ENCODE measurements at places on chromosomes 1 and 21.
A peak's percentile ranks its signal among the peaks of the same experiment; 100 is the strongest.

GRCh38 chr1:157137408-157138219, 581 bp downstream of the ETV3 start:
- no peak for DNase-seq

DNA sequence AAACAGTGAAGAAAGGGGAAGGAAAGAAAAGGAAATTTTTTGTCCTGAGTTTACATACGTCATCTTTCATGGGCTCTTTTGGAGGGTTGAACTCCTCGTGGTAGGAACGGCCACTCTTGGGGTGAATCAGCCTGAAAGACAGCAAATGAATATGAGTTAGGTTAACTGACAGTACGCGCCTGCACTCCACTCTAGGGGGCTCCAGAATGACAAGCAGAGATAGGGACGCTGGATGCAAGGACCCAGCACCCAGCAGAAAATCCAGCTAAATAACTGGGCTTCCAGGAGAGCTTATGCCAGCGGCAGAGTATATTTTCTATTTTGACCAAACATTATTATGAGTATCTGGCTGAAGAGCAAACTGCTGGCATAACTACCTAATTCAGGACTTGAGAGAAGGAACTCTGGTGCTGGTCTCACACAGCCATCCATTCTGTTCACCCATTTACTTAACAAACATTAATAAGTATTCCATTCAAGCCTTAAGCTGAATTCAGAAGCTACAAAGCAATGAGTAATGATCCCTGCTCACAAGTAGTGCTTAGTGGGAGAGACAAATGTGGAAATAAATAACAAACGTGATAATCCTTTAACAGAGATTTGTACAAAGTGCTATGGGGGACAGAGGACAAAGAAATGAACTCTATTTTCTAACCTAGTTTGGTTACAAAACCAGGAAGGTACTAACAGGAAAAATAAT, 22.1 kb downstream of the AK2 start:
- no peak for DNase-seq

DNA sequence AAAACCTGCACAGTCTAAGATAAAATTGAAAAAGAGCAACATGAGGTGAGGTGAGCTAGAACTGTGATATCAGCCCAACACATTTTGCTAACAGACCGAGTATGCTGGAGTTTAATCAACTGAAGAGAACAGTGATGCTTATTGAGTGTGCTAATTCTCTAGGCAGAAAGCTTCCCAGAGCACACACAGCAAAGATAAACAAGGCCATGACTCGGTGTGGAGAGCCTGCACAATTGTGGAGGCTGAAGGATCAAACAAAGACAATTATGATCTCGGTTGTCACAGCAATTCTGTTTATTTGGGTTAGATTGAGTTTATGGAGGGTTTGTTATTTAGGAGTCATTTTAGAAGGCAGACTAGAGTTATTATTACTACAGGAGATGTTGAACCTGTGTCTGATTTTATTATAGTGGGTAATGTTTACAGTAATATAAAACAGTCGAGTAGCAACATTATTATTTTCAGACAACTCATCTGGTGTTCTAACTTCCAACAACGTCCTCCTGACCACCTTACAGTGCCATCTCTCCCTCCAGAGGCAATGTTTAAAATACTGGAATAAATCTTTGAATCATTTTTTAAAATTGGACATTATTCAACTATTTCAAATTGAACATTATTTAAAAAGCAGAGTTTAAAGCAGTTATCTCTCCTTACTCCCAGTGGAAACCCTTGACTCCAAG, 40.2 kb downstream of the DPT start:
- DNase-seq, result no peak

- no peak for DNase-seq
Observed at GRCh38 chr1:180614730-180615129, 17.1 kb upstream of the XPR1 start.

DNA sequence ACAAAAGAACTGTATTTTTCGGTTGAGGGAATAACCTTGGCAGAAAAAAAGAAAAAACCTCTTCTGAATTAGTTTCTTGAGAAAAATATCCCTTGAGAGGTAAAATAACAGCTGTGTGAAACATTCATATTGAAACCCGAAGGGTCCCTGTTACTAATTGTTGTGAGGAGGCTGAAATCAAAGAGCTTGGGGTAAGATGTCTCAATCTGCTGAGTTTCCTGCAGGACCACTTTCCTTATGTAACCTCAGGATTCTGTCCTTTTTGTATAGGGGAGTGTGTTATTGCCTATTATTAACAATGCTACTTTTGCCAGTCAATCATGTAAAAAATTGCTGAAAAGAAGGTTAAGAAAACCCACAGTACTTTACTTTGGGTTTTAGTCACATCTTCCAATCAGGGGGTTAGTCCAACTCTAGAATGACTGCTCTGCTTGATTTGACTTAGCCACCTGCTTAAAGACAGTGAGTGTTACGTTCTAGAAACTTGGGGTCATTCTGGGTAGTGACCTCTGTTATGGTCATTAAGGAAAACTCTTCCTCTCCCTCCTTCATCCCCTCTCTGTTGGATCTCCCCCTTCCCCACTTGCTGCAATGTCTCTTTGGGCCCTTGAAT, 138.8 kb downstream of the GIPC2 start:
- no peak for DNase-seq

DNA sequence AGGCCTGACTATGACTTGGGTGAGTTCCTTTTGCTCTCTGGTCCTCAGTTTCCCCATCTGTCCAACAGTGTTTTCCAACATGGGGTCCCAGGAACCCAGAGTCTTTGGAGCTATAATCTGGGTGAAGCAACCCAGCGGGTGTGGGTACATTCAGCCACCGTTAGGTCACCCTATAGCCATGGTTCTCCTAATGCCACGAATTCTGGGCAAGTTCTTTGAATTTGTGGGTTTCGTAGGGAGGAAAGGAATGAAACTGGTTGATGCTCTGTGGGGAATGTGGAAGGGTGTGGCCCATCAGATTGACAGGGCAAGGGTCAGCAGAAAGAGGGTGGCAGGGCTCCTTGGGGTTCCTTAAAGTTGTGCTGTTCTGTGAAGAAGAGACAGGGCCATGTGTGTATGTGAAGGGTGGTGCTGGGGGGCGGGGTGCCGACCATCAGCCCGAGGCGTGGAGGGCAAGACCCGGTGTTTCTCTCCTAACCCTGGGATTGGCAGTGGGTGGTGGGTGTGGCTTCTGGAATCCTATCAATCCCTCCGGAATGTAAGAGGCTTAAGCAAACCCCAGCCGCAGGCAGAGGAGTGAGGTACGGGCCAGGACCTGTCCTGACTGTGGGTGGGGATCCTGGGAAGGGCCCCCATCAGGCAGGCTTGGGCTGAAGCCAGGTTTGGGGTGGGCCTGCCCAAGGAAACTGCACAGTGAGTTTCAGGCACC, 35.5 kb upstream of the ZNF362 start:
- no peak for DNase-seq

- no peak for DNase-seq
Observed at GRCh38 chr1:156741481-156741983, 644 bp upstream of the MRPL24 start.

DNA sequence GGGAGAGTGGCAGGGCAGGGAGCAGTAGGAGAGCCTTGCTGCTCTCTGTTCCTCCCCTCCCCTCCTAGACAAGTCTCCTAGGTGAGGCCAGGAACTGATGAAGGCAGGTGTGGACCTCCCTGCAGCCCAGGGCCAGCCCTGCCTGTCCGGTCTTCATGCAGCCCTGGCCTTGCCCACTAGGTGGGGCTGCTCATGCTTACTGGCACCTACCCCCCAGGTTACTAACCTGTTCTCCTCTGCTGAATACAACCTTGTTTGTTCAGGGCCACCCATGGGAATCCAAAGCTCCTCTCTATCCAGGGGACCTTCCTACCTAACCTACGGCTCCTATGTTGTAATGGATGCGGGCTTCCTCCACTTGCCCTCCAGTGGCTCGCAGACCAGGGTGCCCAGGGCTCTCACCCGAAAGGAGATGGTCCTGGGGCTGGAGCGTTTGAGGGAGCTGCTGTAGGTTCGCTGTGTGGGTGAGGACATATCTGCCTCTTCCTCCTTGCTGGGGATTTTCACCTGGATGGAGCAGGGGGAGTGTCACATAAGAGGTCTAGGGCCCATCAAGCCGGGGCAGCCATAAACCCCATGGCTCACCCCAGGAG, 7.9 kb upstream of the TNNT2 start:
- DNase-seq, result no peak

- DNase-seq, result peak; percentile 43
Observed at GRCh38 chr1:155013632-155014031, 11.0 kb downstream of the ZBTB7B start.

DNA sequence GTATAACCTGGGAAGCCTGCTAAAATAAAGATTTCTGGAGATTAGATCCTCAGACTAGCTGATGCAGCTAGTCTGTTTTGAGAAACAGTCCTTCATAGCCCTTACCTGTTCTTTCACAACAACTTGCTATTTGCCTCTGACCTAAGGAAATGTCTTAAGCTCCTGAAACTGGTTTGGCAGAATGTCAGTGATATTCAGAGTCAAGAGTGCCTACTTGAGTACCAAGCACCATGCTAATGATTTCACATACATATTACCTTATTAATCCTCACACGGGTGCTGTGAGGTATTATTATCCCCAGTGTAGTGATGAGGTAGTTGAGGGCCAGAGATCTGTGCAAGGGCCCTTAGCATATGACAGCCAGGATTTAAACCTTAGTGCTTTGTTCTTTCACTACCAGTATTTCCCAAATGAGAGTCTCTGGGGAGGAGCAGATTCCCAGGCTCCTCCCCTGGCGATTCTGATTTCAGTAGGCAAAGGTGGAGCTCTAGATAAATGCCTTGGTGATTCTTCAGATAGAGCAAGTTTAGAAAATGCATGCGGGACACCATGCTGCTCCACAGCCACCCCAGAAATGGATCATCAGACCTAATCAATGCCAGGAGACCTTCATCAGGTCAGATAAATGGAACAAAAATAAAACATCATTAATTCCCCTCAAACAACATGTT, 47.4 kb upstream of the WNT2B start:
- no peak for DNase-seq

GRCh38 chr1:229025576-229025975, 245.3 kb upstream of the RAB4A start:
- DNase-seq, result no peak

DNA sequence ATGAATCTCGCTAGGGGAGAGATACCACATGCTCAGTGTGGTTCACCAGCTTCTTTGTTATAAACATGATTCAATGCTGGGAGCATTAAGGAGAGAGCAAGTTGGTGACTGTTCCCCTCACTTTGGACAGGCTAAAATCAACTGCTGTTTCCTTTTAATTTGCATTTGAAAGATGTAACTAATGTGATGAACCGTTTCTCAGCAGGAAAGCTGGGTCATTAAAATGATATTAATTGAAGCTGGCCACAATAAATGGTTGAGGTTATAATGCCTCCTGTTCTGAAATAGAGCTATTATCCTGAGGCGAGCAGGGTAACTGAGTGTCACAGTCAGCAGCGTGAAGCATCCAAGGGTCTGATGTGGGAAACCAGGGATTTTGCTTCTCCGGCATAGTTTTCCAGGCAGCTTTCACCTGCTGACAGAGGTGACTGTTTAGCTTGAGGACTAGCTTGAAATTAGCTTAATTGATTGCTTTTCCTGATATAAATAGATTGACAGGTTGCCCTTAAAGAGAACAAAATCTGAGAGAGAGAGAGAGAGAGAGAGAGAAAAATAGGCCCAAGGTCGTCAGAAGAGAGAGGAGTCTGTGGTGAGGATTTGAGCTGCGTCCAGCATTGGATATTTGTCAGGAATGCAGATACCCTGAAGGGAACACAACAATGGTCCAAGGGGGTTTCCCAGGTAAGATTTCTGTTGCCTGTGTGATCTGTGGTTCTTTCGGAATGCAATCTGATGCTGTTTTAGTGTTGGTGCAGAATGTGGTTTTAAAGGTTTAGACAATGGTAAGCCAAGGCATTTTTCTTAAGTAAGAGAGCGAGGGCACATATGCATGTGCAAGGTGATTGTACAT, 209.7 kb downstream of the PATJ start:
- DNase-seq, result no peak

- DNase-seq, result no peak
Observed at GRCh38 chr1:45545019-45545493, 5.6 kb upstream of the AKR1A1 start.

GRCh38 chr1:210381934-210382333, 53.2 kb downstream of the HHAT start:
- no peak for DNase-seq

GRCh38 chr1:113103048-113103447, 30.1 kb downstream of the LRIG2 start:
- no peak for DNase-seq

DNA sequence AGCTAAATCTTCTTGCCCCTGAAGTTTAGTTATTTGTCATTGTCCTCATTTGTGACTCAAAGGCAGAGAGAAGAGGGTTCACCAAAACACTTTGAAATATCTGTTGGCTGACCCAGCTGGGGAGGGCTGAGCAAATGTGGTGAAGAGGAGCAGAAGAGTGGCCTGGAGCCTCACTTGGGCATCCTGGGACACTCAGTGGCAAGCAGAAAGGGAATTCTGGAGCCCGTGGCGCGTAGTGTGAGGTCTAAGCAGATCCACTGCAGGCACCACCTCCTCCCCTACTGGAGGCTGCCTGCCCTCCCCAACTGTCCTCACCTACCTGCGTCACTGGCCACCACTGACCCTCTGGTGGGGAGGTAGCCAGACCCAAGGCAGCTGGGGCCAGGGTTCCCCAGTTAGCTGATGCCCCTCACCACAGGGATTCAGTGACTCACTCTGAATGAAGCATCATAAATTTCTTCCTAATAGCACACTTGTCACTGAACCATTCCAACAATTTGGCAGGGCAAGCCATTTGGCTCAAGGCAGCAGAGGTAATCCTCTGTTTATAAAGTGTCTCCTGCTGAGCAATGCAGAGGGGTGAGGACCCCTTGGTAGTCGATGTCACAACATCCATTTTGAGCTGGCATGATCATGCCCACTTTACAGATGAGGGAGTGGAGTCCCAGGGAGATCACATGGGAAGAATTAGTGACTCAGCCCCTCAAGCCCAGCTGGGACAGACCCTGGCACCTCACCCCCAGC, 80.3 kb downstream of the NENF start:
- DNase-seq, result no peak

- no peak for DNase-seq
Observed at GRCh38 chr1:184911103-184911745, 63.1 kb downstream of the NIBAN1 start.

DNA sequence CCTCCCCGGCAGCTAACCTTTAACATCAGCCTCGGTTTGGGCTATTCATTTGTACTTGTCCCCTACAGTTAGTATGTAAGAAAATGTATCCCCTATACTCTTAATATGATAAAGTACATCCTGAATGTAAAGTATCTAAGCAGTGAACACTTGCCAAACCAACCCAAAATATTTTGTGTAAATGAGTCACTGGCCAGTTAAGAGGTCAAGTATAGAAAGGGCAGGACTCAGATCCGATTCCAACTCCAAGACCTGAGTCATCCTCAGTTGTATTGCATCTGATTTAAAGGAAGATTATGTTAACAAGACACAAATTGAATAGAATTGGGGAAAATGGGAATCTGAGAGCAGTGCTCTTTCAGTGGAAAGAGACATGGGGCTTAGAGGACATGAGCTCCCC, 84.4 kb downstream of the CD58 start:
- DNase-seq, result no peak

DNA sequence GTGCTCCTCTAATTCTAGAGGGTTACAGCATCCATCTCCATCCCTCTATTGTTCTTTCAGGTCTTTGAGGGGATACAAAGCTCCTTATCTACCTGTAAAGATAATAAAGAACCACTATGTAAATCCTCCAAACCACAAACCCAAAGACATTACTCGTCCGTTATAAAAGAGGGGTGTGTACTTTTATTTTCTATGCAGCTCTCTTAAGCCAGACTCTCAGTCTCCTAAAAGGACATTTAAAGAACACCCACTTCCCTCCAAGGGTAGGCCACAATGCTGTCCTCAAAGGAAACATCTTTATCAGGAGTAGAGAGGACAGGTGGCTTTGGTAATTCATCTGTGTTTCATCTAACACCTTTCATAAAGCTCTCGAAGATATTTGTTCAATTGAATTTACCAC, 67.9 kb upstream of the DYNLT5 start:
- no peak for DNase-seq

- DNase-seq, result no peak
Observed at GRCh38 chr1:243413431-243414151, 157.8 kb downstream of the SDCCAG8 start.

Data from T-helper 17 cell (primary cell).